ENCODE measurements at places on chromosomes 6 and 20.

- DNase-seq = no peak
- no peaks in the 10 kb centered on the region for H3K36me3 ChIP-seq
- H3K4me3 ChIP-seq = no peak overlapping the region
- no peaks in the 10 kb centered on the region for H3K27me3 ChIP-seq
- no peaks in the 10 kb centered on the region for H3K4me1 ChIP-seq
Observed at GRCh38 chr6:11675601-11676000, 103.0 kb downstream of the ADTRP start.

GRCh38 chr6:119716668-119717270 is 367.2 kb upstream of the MAN1A1 start:
- peaks cover 5% of the 10 kb centered on the region for H3K4me1 ChIP-seq
- peak; percentile 38 for DNase-seq
- H3K36me3 ChIP-seq = no peaks in the 10 kb centered on the region
- no peak overlapping the region for H3K4me3 ChIP-seq

DNA sequence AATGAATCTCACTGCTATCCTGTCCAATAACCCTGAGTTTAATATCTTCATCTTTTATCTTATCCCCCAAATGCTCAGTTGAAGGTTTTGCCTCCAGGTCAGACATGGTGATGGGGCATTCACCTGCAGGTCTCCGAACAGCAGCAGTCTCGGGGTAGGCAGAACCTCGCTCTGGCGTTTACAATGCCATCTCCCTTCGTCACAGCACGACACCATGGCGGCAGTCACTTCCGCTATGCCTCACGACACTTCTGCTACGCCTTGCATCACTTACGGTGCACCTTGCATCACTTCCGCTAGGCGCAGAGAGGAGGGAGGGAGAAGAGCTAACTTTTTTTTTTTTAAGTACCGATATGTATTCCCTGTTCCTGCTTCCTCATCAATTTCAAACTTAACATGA is 194.9 kb downstream of the BCAS1 start:
- no peak for DNase-seq
- no peaks in the 10 kb centered on the region for H3K27me3 ChIP-seq
- H3K4me3 ChIP-seq = no peak overlapping the region
- peaks cover 5% of the 10 kb centered on the region for H3K4me1 ChIP-seq
- no peak overlapping the region for H3K27ac ChIP-seq

DNA sequence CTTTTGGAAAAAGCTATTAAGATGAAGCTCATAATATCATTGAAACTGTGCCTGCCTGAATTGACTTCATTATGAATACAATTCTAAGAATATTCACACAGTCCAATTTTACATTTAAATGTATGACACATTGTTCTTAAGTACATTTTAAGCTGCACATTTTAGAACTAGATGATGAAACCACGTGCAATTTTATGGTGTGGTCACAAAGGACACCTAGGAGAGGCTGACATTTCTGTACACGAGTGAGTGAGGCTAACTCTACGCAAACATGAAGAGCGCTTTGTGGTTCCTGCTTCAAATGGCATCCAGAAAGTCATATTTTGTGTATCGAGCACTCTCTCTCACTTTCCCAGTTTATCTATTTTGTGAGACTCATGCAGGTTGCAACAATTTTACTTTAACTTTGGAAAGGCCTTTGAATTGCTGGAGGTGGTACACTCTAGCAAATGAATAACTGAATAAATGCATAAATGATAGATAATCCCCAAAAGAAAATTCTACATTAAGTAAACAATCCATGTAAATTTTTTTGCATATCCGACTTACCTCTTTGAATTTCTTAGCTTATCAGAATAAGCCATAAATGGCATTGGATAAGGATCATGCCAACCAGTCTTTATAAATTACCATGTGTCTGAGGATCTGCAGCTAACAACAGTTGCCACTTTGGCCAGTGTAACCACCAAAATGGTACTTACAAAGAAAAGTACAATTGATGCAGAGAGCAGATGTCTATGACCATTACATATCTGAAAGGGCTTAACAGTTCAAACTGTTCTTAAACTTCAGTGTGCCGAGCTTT is 97.3 kb downstream of the NRSN1 start:
- H3K27ac ChIP-seq = no peak overlapping the region
- no peak overlapping the region for H3K4me3 ChIP-seq
- H3K4me1 ChIP-seq = no peaks in the 10 kb centered on the region
- no peak for DNase-seq
- H3K27me3 ChIP-seq = no peaks in the 10 kb centered on the region

GRCh38 chr20:32831982-32832381 is 12.2 kb downstream of the MAPRE1 start:
- no peak overlapping the region for H3K27ac ChIP-seq
- no peaks in the 10 kb centered on the region for H3K27me3 ChIP-seq
- H3K4me1 ChIP-seq = no peaks in the 10 kb centered on the region
- peaks cover 7% of the 10 kb centered on the region for H3K36me3 ChIP-seq
- no peak overlapping the region for H3K4me3 ChIP-seq
- DNase-seq = no peak
